ENCODE measurements at places on chromosomes 6 and 20. TPM values are rescaled to one million over a fixed set of nuclear protein-coding genes. Genes with fewer than 3 reads are reported as not detected.

GRCh38 chr6:32472781-32473375 lies 33.2 kb downstream of the HLA-DRA start:
- H3K27me3 ChIP-seq = no peaks in the 10 kb centered on the region
- no peaks in the 10 kb centered on the region for H3K36me3 ChIP-seq

GRCh38 chr20:60338556-60338955 lies 380.3 kb downstream of the CDH26 start:
- H3K4me3 ChIP-seq = no peak overlapping the region
- no peak for DNase-seq
- H3K4me1 ChIP-seq = no peaks in the 10 kb centered on the region
- no peak overlapping the region for H3K27ac ChIP-seq
- no peaks in the 10 kb centered on the region for H3K27me3 ChIP-seq

- H3K27ac ChIP-seq = no peak overlapping the region
- no peaks in the 10 kb centered on the region for H3K27me3 ChIP-seq
- DNase-seq = no peak
- H3K36me3 ChIP-seq = no peaks in the 10 kb centered on the region
Observed at GRCh38 chr6:105211831-105212230, 32.0 kb upstream of the POPDC3 start.

- no peaks in the 10 kb centered on the region for H3K27me3 ChIP-seq
- no peak for DNase-seq
- H3K36me3 ChIP-seq = no peaks in the 10 kb centered on the region
- no peak overlapping the region for H3K4me3 ChIP-seq
- H3K4me1 ChIP-seq = peaks cover 33% of the 10 kb centered on the region
Observed at GRCh38 chr6:6711832-6712448, 123.4 kb downstream of the LY86 start.

- no peaks in the 10 kb centered on the region for H3K27me3 ChIP-seq
- H3K36me3 ChIP-seq = no peaks in the 10 kb centered on the region
- peaks cover 7% of the 10 kb centered on the region for H3K4me1 ChIP-seq
- no peak for DNase-seq
Observed at GRCh38 chr6:12356983-12357972, 67.1 kb downstream of the EDN1 start.

DNA sequence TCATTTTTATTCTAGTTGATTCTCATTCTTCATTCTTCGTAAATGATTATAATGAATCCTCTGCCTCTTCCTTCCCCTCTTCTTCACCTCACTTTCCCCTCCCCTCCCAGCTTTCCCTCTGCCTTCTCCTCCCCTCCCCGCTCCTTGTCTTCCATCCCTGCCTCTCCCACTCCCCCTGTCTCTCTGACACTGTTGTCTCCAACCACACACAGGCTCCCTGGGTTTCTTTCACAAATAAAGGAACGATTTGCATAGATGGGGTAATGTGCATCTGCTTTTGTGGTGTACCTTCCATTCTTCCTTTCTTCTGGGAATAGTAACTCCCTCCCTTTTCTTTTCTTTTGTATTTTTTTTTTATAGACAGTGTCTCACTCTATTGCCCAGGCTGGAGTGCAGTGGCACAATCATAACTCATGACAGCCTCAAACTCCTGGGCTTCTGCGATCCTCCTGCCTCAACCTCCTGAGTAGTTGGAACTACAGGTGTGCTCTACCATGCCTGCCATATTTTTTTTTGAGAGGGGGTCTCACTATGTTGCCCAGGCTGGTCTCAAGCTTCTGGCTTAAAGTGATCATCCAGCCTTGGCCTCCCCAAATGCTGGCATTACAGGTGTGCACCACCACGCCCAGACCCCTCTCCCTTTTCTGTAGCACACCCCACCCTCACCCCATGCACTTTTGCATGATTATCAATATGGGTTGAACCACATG lies 318.6 kb downstream of the PRKN start:
- no peaks in the 10 kb centered on the region for H3K36me3 ChIP-seq
- no peaks in the 10 kb centered on the region for H3K4me1 ChIP-seq
- no peaks in the 10 kb centered on the region for H3K27me3 ChIP-seq

DNA sequence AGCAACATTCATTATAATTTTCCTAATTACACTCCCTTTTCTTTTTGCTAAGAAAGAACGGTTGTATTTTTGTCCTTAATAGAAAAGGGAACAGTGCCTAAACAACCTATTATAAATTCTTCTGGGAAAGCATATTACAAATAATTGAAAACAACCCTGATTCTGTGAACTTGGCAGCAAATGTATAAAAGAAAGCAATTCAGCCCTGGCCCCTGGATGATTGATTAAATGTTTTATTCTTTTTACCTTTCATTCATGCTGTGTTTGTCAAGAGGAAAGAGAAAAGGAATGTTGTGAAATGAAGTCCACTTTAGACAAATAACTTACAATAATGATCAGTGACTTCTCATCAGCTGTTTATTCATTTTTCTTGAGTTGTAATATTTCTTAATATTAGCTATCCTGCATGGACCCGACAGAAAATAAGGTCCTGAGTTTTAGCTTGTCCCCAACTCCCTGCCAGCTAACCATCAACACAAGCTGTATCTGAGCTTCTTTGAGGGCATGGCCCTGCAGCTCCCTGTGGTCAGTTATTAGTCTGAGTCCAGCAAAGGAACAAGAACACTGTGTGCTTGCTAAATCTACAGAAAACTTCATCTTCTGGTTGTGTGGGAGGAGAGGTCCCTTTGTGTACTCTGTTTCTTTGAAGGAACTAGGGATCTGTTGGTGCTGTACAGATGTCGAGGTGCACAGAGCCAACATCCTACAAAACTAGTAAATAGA lies 248.2 kb downstream of the LAMA2 start:
- H3K27ac ChIP-seq = peak overlapping the region; percentile 40
- DNase-seq = peak; percentile 91
- H3K27me3 ChIP-seq = no peaks in the 10 kb centered on the region
- no peaks in the 10 kb centered on the region for H3K36me3 ChIP-seq
- no peaks in the 10 kb centered on the region for H3K4me1 ChIP-seq

DNA sequence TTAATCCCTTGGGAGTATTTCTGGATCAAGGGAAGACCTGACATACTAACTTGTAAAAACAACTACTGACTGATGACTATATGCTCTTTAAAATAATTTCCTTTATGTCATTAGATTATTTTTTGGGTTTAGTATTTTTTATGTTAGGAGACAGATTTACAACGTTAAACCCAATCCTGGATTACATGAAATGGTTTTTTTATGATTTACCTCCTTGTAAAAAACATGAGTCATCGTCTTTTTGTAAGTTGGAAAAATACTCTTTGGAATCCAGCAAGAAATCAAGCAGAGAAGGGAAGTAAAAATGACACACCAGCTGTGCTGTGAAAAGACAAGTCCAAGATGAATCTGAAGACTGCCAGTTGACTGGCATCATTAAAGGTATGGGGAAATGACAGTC lies 6.7 kb downstream of the STK4 start:
- H3K36me3 ChIP-seq = peaks cover 8% of the 10 kb centered on the region
- no peak overlapping the region for H3K27ac ChIP-seq
- H3K27me3 ChIP-seq = no peaks in the 10 kb centered on the region
- no peak for DNase-seq

- H3K4me3 ChIP-seq = no peak overlapping the region
- no peaks in the 10 kb centered on the region for H3K4me1 ChIP-seq
- no peak overlapping the region for H3K27ac ChIP-seq
- peaks cover 3% of the 10 kb centered on the region for H3K27me3 ChIP-seq
- H3K36me3 ChIP-seq = no peaks in the 10 kb centered on the region
Observed at GRCh38 chr6:33962246-33963027, 158.6 kb upstream of the MLN start.

GRCh38 chr6:113909224-113909856 lies 52.2 kb downstream of the MARCKS start:
- H3K4me3 ChIP-seq = no peak overlapping the region
- no peaks in the 10 kb centered on the region for H3K36me3 ChIP-seq
- no peaks in the 10 kb centered on the region for H3K27me3 ChIP-seq
- H3K27ac ChIP-seq = no peak overlapping the region

DNA sequence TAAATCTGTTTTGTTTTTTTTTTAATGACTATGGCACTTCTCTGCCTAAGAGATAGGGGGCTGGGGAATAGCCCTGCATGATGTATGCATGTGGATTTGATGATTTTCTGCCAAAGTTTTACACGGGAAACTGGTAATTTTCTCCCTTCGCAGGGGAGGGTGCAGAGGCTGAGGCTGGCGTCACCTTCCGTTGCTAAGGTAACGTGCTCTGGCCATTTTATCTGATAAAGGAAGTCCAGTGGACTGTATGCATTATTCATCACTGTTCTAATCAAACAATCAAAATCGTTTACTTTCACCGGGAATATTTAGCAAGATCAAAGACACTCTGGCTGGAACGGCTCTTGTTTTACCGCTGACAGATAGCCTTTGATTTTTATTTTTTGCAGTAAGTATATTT lies 789 bp downstream of the PHACTR1 start:
- H3K27ac ChIP-seq = no peak overlapping the region
- no peak for DNase-seq
- no peaks in the 10 kb centered on the region for H3K36me3 ChIP-seq
- H3K27me3 ChIP-seq = peaks cover 66% of the 10 kb centered on the region

DNA sequence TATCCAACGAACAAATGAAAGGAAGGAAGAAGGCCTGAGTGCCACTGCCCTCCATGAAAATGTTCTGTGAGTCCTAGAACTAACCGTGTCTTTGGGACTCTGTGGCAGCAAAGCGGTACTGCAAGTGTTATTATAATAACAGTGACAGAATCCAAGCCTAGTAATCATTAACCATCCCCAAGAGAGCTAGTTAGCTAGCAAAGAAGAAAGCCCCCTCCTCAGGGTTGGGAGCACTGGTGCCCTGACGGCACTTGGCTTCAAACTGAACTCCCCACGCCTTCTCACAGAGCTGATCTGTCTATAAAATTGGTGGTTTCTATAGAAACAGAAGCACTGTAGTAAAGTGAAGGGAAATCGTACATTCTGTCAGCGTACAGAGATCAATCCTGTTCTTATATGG lies 239.8 kb downstream of the PTPRT start:
- H3K4me3 ChIP-seq = no peak overlapping the region
- no peaks in the 10 kb centered on the region for H3K4me1 ChIP-seq
- no peak overlapping the region for H3K27ac ChIP-seq
- H3K36me3 ChIP-seq = no peaks in the 10 kb centered on the region

DNA sequence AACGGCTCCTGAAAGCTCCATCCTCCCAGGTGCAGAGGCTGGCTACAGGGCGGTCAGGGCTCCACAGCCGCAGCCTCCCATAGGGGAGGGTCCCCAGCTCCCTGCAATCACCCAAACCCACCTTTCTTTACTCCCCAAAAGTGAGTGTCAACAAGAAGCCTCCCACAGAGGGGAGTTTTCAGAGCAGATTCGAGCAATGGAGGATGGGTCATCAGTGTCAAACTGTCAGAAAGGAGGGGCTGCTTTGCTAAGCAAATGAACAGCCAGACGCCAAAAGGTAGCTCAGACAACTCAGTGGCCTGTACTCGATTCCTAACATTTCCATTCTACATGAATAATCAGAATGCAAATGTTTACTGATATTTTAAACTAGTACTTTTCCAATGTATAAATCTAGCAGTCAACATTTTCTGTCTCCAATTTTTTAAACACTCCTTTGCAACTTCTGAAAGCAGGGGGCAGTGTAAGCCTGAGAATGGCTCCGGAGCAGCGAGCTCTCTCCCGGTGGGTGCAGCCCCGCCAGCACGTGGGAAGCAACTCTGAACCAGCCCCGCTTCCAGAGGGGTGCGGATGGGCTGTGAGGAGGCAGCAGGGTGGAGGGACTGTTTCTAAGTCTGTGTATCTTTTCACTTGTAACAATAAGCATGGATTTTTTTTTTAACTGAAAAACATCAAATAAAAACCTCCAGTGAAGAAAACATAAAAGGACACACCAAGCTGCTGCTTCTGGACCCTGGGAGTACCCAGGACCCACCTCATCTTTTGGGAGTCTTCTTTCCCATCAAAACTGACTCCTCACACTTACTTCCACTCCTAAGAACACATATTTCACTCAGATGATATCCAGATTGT lies 54.9 kb downstream of the TAF4 start:
- no peak overlapping the region for H3K4me3 ChIP-seq
- peaks cover 79% of the 10 kb centered on the region for H3K36me3 ChIP-seq
- H3K4me1 ChIP-seq = peaks cover 10% of the 10 kb centered on the region
- no peak for DNase-seq
- no peaks in the 10 kb centered on the region for H3K27me3 ChIP-seq

DNA sequence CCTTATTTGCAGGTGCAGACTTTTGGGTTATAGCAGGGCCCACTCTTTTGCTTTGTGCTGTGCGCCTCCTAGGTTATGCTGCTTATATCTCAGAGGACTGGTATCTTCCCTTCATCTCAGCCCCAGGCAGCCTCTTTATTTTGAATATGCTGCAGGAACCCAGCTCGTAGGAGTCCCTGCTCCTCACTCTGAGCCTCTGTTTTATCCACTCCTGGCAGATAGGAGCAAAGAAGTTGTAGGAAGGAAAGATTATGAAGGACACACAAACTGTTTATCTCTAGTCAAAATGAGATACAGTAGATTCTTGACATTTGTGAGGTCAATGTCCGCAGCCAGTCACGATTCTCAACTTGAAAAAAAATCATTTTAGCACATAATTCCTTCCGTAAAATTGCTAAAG lies 15.6 kb downstream of the L3MBTL3 start:
- no peak overlapping the region for H3K27ac ChIP-seq
- no peaks in the 10 kb centered on the region for H3K27me3 ChIP-seq
- H3K4me3 ChIP-seq = no peak overlapping the region

- peaks cover 55% of the 10 kb centered on the region for H3K4me1 ChIP-seq
- no peak for DNase-seq
- H3K36me3 ChIP-seq = no peaks in the 10 kb centered on the region
- H3K27ac ChIP-seq = no peak overlapping the region
Observed at GRCh38 chr6:15368873-15369272, 123.0 kb downstream of the JARID2 start.

- H3K27me3 ChIP-seq = no peaks in the 10 kb centered on the region
Observed at GRCh38 chr6:136533487-136533886, 16.7 kb downstream of the MAP7 start.

GRCh38 chr6:2652611-2653010 lies 98.1 kb downstream of the MYLK4 start:
- no peak for DNase-seq
- no peaks in the 10 kb centered on the region for H3K4me1 ChIP-seq
- H3K4me3 ChIP-seq = no peak overlapping the region
- H3K27ac ChIP-seq = no peak overlapping the region
- no peaks in the 10 kb centered on the region for H3K27me3 ChIP-seq
- H3K36me3 ChIP-seq = no peaks in the 10 kb centered on the region

- H3K36me3 ChIP-seq = no peaks in the 10 kb centered on the region
- H3K4me1 ChIP-seq = no peaks in the 10 kb centered on the region
- H3K27ac ChIP-seq = no peak overlapping the region
- DNase-seq = no peak
- H3K4me3 ChIP-seq = no peak overlapping the region
Observed at GRCh38 chr6:8881663-8882062, 446.3 kb upstream of the SLC35B3 start.

SLC22A16 gene
- total RNA-seq = not detected

HLA-DRB5 gene
- 2.1 TPM for total RNA-seq

MCHR2 gene
- not detected for total RNA-seq

CRISP3 gene
- not detected for total RNA-seq

LY6G6C gene
- total RNA-seq = not detected

CNKSR3 gene
- total RNA-seq = 15.8 TPM

PNLDC1 gene
- total RNA-seq = not detected

All from sigmoid colon (tissue), 7 donors.